ENCODE measurements at places on chromosomes 16 and 17.

DNA sequence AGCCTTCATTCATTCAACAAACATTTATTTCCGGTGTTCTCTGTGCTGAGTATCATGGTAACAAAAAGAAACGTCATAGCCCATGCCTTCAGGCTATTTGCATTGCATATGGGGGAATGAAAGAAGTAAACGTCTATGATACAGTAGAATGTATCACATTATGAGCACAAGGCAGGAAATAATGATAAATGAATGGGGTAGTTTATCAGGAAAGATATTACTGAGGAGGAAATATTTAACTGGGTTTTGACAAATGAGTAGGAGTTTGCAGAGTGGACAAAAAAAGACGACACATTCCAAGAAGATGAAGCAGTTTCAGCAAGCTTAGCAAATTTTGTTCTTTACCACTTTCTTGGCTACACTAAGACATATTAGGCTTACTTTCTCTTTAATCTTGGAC, 1.3 kb upstream of the KRTAP4-7 start:
- no peak for DNase-seq

DNA sequence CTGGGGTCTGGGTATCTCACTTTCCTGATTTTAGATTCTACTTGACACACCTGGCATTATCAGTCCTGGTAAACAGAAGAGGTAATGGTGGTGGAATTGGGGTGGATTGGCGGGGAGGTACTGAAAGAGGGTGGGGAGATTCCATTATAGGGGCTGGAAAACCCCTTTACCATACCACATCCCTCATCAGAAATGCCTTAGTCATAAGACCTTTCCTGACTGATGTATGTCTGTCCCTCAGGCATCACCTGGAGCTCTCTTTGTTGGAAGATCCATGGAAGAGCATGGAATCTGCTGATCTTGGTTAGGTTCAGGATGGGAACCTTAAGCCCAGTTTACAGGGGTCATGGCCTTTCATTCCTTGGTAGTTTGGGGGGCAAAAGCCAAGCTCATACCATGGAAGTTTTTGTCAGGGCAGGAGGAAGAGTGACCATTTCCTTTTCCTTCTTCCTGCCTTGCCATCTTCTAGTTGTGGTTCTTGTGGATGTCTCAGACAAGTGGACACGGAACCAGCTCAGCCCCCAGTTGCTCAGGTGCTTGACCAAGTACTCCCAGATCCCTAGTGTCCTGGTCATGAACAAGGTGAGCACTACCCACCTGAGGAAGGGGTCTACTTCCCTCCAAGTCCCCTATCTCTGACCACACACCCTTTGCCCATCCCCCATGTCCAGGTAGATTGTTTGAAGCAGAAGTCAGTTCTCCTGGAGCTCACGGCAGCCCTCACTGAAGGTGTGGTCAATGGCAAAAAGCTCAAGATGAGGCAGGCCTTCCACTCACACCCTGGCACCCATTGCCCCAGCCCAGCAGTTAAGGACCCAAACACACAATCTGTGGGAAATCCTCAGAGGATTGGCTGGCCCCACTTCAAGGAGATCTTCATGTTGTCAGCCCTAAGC, 3.3 kb downstream of the ERAL1 start:
- DNase-seq, result no peak

DNA sequence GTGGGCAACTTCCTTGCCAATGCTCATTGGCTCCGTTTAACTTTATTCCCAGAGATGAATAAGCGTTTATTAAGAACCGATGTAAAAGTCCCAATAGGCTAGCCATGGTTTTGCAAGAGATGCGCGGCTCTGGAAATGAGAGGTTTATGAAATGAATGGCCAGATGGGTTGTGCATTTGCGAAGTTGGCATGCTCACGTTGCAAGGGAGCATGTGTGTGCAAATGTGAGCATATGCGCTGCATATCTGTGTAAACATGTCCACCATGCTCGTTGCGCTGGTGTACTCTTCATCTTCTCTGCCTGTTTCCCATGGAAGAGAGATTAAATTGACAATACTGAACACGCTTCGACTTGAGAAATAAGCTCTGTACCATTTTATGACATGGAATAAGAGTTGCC, 848.6 kb upstream of the RBFOX1 start:
- no peak for DNase-seq

GRCh38 chr16:48350736-48351135, 34.5 kb downstream of the SIAH1 start:
- DNase-seq, result no peak

DNA sequence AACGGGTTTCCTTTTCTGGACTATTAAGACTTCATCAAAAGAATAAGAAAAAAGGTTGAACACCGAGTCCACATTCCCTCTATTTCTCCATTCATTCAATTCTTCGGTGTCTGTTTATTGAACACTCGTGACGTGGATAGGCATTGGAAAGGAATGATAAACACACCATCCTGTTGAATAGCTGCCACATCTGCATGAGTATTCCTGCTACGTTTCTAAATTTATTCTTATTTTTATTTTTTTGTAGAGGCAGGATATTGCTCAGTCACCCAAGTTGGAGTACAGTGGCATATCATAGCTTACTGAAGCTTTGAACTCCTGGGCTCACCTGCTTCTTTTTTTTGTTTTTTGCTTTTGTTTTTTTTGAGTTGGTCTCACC, 80.8 kb upstream of the CIBAR2 start:
- no peak for DNase-seq

DNA sequence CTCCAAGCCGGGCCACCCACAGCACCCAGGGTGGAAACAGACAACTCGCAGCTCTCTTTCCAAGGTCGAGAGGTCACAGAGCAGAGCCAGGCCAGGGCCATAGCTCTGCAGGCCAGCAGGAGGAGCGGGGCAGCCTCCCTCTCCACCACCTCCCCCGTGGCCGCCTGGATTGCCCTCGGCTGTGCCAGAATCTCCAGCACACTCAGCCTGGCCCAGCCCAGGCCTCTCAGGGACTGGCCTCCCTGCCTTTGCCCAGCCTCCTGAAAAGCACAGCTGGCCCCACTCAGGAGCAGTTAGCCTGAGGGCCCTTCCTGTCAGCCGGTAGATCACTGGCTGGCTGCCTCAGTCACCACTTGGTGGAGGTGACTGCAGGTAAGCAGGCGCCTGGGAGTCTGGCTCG, 85.8 kb upstream of the SEC14L1 start:
- DNase-seq, result no peak

DNA sequence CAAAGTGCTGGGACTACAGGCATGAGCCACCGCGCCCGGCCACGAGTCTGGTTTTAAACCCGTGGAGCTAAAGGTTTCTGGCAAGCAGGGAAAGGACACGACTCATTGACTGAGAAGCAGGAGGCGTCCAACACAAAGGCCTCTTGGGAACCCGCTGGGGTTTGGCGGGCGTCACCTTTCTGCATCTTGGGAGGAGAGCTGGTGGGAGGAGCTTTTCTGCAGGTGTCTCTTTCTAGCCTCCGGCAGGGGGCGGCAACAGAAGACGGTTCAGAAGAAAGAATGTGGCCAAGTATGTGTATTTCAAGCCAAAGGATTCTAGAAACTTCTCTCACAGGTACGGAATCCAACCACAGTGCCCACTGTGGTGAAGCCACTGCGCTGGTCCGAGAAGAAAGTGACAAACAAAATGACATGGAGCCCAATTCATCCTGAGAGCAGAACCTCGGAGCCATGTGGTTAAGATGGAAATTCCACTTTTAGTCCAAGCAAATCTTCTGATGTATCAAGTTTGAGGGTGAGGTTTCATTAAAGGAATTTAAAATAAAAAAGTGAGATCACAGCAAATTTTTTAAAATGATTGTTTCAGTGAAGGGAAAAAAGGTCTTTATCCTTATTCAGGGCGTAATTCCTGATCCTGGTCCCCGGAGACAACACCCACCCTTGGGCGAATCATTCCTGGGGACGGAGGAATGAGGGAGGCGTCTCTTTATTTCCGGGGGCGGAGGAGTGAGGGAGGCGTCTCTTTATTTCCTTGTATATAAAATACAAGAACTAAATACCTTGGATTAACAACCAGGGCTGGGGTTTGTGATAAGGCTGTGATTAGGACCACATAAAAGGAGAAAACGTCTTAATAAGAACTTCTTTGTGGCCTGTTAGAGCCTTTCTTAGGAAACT, 97.6 kb downstream of the MRM3 start:
- DNase-seq, result peak; percentile 81

- DNase-seq, result no peak
These were observed 103.3 kb upstream of the ERCC4 start for GRCh38 chr16:13816701-13817100.

DNA sequence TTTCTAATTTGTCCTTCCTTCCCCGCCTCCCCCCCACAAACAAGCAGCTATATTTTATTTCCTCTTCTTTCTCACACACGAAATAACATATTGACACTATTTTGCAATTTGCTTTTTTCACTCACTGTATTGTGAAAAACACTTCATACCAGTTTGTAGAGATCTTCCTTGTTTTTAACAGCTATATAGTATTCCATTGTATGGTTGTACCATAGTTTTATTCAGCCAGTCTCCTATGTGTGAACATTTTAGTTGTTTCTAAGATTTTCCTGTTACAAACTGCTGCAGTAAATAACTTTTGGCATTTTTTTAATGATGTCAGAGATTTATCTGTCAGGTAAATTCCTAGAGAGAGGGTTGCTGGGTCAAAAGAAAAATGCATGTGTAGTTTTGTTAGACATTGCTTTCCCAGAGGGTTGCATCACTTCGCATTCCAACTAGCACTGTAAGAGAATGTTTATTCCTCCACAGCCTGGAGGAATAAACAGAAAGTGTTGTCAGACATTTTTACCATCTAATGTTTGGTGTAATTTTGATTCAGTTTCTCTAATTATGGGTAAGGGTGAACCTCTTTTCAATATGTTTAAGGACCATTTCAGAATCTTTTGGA, 101.2 kb downstream of the MRTFB start:
- DNase-seq, result no peak

GRCh38 chr17:67514998-67515397, 137.9 kb downstream of the PITPNC1 start:
- DNase-seq, result peak; percentile 14

DNA sequence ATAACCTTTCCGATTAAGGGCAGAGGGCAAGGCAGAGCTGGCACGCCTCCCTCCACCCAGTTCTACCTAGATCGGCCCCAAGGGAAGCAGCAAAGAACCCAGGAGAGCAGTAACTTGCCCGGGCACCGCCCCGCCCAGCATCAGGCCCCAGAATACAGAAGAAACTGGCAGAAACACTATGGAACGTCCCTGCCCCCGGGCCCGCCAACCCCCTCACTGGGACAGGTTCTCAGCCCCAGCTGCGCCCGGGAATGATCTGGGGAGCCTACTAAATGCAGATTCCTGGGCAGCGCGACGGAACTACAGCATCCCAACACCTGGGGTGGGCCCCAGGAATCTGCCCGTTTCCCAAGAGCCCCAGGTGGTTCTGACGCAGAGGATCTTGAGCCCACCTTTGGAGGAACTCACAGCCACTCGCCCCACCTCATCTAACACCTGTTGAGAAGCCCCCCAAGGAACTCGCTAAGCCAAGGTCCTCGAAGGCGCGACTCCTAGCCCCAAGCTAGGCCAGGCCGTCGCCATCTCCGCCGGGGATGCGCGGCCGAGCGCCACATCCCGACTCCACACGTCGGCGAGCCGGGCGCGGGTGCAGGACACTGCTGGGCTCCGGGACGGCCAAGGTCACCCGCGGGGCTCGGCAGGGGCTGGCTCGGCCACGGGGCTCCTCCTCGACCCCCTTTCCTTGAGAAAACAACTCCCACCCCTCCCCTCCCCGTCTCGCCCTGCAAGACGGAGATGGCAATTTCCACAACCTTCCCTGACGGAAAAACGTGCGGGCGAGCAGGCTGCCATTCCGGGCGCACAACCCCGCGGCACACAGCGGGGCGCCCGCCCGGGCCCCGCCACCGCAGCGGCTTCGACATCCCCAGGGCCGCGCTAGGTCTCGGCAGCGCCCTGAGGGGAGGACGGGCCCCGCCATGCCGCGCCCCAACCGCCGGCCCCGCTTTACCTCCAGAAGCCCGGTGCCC, 913 bp downstream of the CDIP1 start:
- no peak for DNase-seq

DNA sequence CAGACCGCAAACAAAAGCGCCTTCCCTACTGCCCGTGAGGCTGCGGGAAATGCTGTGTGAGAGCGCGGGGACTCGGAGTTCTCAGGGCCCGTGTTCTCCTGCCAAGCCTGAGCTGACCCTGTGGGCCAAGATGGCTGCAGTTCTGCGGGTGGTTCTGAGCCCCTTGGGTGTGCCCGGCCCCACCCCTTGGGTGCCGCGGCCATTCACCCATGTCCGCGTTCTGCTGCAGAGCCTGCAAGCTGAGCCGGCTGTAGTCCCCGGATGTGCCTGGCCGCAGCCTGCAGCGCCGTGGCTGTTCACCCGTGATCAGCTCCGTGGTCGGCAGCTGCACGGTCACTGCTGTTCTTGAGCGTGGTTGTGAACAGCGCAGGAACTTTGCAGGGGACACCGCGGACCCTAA, 20.0 kb downstream of the ACSF3 start:
- DNase-seq, result no peak

- no peak for DNase-seq
These were observed 92.4 kb upstream of the HS3ST2 start for GRCh38 chr16:22721511-22722100.

DNA sequence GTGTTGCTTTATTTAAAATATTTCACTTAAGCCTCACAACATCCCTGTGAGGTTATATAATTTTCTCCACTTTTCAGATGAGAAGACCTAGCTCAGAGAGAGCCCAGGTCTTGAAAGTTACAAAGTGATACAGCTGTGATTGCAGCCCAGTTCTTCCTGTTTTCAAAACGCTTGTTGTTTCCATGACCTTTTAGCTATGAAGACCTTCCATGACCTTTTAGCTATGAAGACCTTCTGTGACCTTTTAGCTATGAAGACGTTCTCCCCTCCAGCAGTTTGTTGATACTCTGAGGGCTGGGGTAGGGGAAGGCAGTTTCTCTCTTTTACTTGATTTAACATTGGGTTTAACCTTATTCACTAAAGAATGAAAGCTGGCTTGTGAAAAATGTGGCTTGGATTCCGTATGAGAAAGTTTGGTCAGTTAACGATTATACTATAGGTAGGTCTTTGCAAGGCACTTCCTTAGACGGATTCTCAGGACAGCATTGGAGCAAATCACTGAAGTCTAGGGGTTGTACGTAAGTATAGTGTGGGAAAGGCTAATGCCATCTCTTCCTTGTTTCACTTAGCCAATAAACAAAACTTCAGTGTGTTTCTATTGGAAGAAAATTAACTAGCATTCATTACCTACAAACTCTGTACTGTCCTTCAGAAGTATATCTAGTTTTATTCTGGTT, 20.7 kb downstream of the PHKB start:
- no peak for DNase-seq
